ENCODE measurements at places on chromosomes 16 and 17. TPM values are rescaled to one million over a fixed set of nuclear protein-coding genes. Genes with fewer than 3 reads are reported as not detected.

DNA sequence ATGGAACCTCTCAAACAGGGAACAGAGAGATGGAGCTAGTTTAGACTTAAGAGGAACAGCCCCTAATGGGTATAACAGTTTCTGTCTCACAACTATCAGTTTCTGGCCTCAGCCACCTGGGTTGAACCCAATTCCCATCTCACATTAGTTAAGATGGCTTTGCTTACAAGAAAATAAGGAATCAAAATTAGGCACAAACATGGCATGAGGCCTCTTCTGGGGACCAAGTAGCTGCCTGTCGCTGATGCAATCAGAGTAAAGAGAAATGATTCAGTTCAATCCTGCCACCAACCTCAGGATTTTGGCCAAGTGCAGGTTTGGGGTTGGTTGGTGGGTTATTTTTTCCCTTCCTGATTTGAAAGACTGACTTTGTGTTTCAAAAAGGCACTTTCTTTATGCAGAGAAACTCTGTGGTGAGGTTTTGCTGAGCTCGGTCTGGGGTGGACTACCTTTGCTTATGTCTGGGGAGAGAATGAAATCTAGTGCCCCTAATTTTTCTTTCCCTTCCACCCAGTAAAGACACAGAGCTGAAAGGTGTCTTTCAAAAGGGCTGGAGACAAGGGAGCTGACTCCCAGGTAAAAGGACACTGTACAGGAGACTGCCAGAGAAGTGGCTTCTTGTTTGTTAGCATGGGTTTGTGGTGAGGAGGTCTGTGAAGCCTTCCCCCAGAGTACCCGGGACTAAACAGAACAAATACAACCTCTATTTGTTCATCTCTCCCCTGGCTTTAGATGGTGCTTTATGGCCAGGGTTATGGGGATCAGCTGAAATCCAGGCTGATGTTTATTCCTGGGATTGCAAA, 44.8 kb upstream of the NFAT5 start:
- H3K36me3 ChIP-seq: no peaks in the 10 kb centered on the region
- no peak overlapping the region for H3K4me3 ChIP-seq
- H3K4me1 ChIP-seq: peaks cover 5% of the 10 kb centered on the region
- no peak overlapping the region for H3K27ac ChIP-seq

DNA sequence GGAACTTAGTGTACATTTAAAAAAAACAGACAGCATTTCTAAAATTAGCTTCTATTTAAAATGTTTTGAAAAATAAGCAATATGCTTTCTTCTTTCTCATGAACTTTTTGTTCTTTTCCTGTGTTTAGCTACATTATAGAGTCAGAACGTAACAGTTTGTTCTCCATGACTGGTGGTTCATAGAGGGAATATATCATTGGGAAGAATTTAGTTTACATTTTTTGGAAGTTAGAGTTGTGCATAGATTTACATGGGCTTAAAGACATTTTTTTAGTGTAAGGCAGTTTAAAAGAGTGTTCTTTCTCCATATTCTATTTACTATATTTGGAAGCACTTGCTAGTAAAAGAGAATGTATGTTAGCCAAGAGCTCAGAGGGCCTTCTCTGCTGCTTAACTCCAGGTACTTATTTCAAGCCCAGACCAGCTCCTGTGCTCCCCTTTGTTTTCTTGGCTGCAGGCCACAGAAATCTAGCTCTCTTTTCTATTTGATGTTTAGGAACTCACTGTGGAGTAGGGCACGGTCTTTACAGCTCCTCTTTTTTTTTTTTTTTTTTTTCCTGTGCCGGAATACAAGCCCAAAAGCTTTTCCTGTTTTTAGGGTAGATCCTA, 20.2 kb downstream of the AP2B1 start:
- H3K27me3 ChIP-seq: no peaks in the 10 kb centered on the region
- no peak overlapping the region for H3K4me3 ChIP-seq
- DNase-seq: no peak
- H3K27ac ChIP-seq: no peak overlapping the region
- H3K4me1 ChIP-seq: no peaks in the 10 kb centered on the region

GRCh38 chr17:51065466-51065865, 55.2 kb downstream of the SPAG9 start:
- no peaks in the 10 kb centered on the region for H3K27me3 ChIP-seq
- H3K4me3 ChIP-seq: no peak overlapping the region
- no peak overlapping the region for H3K27ac ChIP-seq
- H3K4me1 ChIP-seq: peaks cover 31% of the 10 kb centered on the region
- H3K36me3 ChIP-seq: peaks cover 7% of the 10 kb centered on the region
- no peak for DNase-seq

DNA sequence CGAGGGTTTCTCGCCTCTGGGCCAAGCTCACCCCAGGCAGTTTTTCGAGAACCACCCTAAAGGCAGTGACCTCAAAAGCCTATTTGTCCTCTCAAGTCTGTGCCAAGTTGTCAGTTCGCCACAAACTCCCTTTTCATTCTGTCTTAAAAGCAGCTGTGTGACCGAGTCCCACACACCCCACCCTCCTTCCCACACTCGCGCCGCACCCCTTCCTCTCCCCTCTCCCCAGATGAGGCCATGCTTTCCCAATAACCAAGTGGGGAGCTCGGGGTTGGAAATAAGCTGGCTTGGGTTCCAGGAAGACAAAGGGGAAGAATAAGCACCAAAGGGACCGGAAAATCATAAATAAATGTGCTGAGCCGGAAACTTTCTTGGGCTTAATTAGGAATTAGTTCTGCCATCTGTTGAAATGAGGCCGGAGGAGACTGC, 36.7 kb downstream of the GRIN2C start:
- H3K36me3 ChIP-seq: no peaks in the 10 kb centered on the region
- H3K27ac ChIP-seq: no peak overlapping the region
- DNase-seq: no peak
- H3K27me3 ChIP-seq: no peaks in the 10 kb centered on the region
- no peak overlapping the region for H3K4me3 ChIP-seq
- H3K4me1 ChIP-seq: no peaks in the 10 kb centered on the region

- DNase-seq: no peak
- no peak overlapping the region for H3K4me3 ChIP-seq
- 0 out of 2 replicates have a peak, but pooled peaks cover 2% of the 10 kb centered on the region for H3K36me3 ChIP-seq
- H3K27ac ChIP-seq: no peak overlapping the region
- H3K27me3 ChIP-seq: no peaks in the 10 kb centered on the region
Observed at GRCh38 chr16:1560153-1560552, 26.7 kb downstream of the TMEM204 start.

The SLC5A10 gene
- not detected for total RNA-seq

GRCh38 chr17:64580384-64581315, 73.9 kb downstream of the CEP95 start:
- DNase-seq: no peak
- no peaks in the 10 kb centered on the region for H3K4me1 ChIP-seq
- no peaks in the 10 kb centered on the region for H3K27me3 ChIP-seq
- no peak overlapping the region for H3K27ac ChIP-seq
- no peak overlapping the region for H3K4me3 ChIP-seq

The CLDN6 gene
- total RNA-seq: not detected

DNA sequence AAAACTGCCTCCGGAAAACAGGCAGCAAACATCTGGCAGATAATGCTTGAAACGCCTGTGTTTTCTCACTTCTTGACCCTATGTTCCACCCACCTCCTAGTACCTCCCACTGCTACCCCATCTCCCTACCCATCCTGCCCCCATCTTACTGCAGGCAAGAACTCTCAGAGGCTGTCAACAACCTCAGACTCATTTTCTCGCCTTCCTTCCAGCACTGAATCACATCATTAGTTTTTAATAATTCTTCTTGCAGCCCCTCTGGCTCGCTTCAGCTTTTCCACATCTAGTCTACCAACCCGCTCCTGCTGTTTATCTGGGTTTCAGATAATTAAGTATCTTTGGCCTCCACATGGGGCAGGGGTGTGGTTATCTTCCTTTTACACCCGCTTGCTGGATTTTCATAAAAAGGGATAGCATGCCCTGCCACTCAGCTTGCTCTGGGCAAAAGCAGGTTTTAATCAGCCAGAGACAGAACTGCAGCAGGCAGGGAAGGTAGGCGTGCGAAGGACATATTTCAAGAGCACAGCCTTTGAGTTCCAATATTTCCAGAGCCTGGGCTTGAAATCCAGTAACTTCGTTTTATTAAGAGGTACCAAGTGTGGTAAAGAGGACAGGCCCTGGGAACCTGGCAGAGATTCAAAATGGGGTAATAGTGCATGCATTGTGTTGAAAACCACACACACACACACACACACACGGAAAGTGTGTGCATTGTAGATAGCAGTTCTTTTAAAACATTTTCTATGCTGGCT, 87.5 kb downstream of the BMERB1 start:
- H3K4me1 ChIP-seq: peaks cover 14% of the 10 kb centered on the region
- no peak overlapping the region for H3K4me3 ChIP-seq
- no peaks in the 10 kb centered on the region for H3K36me3 ChIP-seq

The SLC2A4 gene
- not detected for total RNA-seq

Data from Karpas-422 (cell line).